ENCODE measurements at places on chromosomes 2 and 18.
A peak's percentile ranks its signal among the peaks of the same experiment; 100 is the strongest.

DNA sequence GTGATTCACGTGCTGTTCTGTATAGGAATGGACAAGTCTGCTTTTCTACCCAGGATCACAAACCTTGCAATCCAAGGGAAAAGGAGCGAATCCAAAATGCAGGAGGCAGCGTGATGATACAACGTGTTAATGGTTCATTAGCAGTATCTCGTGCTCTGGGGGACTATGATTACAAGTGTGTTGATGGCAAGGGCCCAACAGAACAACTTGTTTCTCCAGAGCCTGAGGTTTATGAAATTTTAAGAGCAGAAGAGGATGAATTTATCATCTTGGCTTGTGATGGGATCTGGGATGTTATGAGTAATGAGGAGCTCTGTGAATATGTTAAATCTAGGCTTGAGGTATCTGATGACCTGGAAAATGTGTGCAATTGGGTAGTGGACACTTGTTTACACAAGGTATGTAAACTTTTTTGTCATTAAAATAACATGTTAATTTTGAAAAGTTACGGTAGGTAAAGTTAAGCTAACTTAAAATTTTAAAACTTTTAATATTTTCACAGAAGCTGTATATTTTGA lies 33.0 kb downstream of the PPM1B start:
- no peak for DNase-seq

DNA sequence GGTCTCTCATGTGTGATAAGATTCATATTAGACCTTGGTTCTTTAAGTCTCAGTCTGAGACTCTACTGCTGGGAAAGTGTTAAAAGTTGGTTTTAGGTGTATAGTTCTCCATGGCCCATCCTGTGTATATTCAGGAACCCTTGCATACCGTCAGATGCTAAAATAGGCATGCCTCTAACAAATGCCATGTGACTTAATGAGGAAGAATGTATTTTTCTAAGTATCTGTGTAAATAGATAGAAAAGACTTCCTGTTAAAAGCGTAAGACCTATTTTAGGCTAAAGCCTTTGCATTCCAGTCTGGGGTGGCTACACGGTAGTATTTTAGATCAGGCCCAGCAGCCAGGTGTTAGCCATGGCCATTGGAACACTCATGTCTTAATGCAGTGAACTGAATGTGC lies 73.3 kb downstream of the RHBDD1 start:
- DNase-seq: no peak

DNA sequence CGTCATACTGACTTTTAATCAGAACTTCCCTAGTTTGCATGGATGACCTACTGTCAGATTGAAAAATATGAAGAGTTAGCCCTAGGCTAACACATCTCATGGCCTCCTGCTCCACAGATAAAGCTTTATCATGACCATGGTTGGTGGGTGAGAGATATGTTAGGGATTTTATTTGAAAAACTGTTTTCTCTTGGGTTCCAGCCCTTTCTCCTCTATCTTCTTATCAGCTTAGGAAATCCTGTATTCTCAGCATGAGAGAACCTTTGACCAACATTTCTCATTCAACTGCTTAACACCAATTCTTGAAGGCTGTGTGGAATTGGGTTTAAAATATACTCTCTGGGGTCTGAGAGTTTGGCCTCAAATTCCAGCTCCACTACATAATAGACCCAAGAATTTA lies 1407.0 kb upstream of the CELF4 start:
- DNase-seq: no peak

DNA sequence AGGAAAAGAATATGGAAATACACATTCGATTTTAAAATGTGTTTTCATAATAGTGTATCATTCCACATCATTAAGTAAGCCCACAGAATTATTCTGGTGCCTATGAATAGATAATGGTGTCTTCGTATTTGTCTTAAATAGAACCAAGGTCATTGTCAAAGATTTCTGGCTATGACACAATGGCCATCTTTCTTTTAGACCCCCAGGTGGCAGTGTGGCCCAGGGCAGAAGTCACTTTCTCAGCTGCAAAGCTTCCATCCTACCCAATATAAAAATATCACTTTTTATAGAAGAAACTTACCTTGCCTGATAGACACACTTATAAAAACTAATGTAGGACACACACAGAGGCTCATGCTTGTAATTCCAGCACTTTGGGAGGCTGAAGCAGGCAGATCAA lies 57.5 kb downstream of the ZRANB3 start:
- peak; percentile 18 for DNase-seq

DNA sequence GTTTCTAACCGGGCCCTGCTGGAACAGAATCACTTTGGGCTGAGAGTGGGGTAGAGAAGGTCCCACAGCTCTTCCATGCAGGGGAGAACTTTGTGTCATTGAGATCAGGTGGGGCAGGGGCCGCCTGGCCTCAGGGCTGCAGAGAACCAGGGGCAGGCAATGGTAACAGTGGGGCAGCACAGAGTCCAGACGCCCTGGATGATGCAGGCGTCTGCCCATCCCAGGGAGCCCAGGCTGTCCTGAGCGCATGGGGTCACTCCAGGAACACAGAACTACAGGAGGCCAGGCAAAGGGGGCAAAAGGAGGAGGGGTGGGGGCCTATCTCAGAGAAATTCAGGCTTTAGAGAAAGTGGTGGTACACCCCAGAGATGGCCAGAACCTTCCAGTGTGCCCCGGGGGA lies 121.3 kb downstream of the NDUFA10 start:
- DNase-seq: no peak

DNA sequence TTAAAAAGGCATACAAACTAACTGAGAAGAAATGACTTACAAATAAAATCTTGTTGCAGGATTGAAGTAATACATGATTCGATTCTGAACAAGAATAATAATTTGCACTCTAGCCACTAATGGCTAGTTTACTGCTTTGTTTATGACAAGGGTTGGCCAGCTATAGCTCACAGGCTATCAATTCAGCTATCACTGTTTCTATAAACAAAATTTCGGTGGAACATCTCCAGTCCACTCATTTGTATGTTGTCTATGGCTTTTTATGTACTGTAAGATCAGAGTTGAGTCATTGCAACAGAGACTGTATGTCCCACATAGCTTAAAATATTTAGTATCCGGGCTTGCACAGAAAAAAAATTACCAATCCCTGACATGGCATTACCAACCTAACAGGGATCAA lies 543.7 kb upstream of the CNTNAP5 start:
- DNase-seq: no peak

DNA sequence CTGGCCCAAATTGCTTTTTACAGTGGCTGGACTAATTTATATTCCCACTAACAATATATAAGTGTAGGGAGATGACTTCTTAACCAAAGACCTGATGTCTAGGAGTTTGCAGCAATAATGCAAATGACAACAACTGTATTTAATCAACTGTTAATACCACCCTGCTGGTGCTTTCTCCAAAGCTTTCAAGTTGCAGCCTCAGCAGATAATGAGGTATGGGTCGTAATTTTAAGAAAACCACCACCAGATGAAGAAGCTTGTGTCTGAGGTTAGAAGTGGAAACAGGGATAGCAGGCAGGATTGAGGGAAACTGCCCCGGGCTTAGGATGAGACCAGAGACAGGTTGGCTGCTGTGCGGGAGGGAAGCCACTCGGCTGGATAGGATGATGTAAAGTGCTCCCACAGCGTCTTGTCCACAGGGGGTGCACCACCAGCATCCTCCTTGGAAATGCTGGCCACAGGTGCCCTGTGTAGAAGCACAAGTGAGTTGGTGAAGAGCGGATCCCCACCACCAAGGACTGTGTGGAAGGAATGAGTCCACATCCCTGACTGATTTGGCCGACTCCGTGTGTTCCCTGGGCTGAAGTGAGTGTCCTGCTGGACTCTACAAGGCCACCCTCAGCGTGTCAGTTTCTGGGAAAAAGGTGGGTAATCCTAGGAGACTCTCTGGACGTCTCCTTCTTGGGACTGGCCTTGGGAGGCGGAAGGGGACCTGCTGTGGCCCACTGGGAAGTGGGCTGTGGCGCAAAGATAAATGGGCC lies 76.1 kb upstream of the SMAD2 start:
- no peak for DNase-seq

DNA sequence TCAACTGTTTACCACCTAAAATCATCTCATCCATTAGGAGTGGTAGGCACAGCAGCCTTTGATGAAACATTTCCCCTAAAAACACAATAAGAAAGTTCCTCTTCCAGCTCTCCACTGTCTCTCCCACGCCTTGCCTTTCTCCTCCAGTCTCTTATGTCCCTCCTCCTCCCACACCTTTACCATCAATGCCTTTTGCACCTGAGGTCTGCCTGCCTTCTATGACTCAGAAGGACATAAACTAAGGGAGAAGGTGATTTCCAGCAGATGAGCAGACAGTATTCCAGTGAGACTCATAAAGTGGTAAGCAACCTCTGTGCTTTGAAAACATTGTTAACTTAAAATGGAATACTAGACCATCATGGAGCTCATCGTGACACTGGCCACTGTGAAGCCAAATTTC lies 34.2 kb upstream of the NDUFV2 start:
- DNase-seq: no peak

DNA sequence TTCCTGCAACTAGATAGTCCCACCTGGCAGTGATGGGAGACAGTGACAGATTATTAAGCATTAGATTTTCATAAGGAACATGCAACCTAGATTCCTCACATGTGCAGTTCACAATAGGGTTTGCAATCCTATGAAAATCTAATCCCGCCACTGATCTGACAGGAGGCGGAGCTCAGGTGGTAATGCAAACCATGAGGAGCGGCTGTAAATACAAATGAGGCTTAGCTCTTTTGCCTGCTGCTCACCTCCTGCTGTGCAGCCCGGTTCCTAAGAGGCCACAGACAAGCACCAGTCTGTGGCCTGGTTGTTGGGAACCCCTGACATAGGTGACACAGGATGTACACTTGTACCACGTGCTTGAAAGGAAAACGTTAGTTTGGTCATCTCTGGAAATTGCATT lies 41.6 kb downstream of the CDH19 start:
- no peak for DNase-seq

GRCh38 chr2:11540148-11540995 lies 6.5 kb downstream of the GREB1 start:
- DNase-seq: no peak

- no peak for DNase-seq
These were observed 99.6 kb downstream of the CTIF start for GRCh38 chr18:48638451-48638850.

GRCh38 chr2:47217277-47217676 lies 62.2 kb upstream of the STPG4 start:
- DNase-seq: no peak

DNA sequence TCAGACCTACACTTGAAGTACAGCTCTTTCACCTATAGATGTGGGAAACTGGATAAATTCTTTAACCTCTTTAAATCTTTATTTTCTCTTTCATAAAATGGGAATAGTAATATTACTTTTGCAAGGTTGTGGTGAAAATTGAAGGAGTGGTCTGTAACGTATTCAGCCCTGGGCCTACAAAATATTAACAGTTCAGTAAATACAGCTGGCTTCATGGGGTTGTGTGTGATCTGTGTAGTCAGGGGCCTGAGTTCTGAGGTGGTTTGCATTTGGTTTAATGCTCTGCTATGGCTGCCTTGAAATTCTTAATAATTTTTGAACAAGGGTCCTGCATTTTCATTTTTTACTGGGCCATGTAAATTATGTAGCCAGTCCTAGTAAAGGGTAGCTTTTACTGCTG lies 16.8 kb upstream of the EML6 start:
- no peak for DNase-seq

DNA sequence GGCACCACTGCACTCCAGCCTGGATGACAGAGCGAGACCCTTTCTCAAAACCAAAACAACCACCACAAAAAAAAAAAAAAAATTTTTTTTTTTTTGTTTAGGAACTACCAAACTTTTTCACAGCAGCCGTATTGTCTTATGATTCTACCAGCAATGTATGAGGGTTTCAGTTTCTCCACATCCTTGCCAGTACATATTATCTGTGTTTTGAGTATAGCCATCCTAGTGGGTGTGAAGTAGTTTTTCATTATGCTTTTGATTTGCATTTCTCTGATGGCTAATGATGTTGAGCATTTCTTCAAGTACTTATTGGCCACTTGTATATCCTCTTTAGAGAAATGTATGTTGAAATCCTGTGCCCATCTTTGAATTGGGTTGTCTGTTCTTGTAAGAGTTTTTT lies 51.7 kb downstream of the COX7A2L start:
- no peak for DNase-seq

GRCh38 chr2:66013456-66013855 lies 421.5 kb upstream of the MEIS1 start:
- DNase-seq: no peak

DNA sequence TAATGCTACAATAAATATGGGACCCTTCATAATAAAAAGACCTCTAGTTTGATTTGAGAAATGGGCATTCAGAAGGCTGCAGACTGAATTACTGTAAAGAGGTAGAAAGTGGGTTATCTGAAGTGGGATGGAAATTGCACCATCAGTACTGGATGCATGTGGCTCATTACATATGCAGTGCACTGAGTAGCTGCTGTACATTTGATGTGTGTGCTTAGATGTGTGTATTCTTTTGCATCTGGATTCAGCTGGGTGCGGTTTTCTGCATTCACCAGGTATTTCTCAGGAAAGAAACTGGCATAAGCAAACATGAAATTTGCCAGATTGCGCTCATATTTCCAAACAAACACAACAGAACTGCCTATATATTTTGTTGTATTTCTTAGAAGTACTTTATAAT lies 38.2 kb downstream of the NDC80 start:
- DNase-seq: no peak

- DNase-seq: no peak
These were observed 365 bp upstream of the RAMP1 start for GRCh38 chr2:237859082-237859433.

DNA sequence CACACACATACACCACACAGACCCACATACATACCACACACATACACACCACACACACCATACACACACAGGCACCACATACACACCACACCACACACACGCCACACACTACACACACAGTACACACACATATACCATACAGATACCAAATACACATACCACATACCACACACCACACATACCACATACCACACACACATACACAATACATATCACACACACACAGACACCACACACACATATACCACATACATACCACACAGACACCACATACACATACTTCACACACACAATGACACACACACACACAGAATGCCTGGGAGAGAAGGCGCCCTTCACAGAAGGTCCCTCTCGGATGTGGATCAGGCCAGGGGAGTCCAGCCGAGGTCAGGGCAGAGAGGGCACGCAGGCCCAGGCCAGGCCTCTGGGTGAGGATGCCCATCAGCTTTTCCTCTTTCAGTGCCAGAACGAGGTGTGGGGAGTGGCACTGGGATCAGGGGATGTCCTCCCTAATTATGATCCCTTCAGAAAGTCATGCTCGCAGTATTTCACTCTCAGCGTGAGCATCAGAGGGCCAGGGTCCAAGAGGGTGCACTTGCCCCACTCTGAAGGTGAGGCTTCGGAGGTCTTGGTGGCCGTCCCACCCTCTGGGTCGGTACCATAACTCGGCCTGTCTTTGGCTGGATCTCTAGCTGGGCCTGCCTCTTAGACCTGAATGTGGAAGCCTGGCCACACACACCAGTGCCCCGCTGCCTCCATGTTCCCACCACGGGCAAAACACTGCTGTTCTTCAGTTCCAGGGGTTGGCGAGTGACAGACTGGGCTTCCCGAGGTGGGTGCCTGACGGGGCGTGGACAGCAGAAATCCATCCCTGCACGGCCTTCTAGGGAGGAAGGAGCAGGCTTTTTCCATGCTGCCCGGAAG lies 70.6 kb upstream of the ODC1 start:
- DNase-seq: no peak

- peak; percentile 14 for DNase-seq
These were observed 377.0 kb downstream of the DCC start for GRCh38 chr18:52716973-52717372.

- DNase-seq: no peak
These were observed 33.6 kb upstream of the AP1S3 start for GRCh38 chr2:223870840-223871611.

Data from urothelium cell line (cell line).